Ecto neural progenitor cell (in vitro differentiated cells): ENCODE measurements at places on chromosomes 2 and 18.
A peak's percentile ranks its signal among the peaks of the same experiment; 100 is the strongest.

- DNase-seq: peak; percentile 44
These were observed 9.0 kb upstream of the NPPC start for GRCh38 chr2:231935207-231935524.

GRCh38 chr2:234147335-234147861 is 96.9 kb downstream of the SPP2 start:
- no peak for DNase-seq

- no peak for DNase-seq
These were observed 89.5 kb upstream of the STK39 start for GRCh38 chr2:168336786-168337388.

GRCh38 chr18:73638709-73639108 is 508.9 kb downstream of the FBXO15 start:
- DNase-seq: no peak

- DNase-seq: no peak
These were observed 258.5 kb downstream of the PAX3 start for GRCh38 chr2:222040333-222040732.

DNA sequence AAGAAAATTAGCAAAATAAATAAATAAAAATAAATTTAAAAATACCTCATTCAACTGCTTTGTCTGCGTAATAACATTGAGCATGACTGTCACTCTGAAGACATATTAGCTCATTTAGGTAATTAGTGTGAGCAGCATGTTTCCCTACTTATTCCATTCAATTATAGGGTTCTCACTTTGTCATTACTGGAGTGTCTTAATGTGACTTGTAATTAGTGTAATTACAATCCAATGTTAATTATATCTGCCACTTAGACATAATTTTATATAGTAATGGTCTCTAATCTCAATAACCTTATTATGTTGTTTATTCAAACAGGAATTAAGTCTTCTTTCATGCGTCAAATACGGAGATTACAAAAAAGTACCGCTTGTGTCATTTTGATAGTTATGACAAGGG is 893.9 kb upstream of the ACVR2A start:
- no peak for DNase-seq

DNA sequence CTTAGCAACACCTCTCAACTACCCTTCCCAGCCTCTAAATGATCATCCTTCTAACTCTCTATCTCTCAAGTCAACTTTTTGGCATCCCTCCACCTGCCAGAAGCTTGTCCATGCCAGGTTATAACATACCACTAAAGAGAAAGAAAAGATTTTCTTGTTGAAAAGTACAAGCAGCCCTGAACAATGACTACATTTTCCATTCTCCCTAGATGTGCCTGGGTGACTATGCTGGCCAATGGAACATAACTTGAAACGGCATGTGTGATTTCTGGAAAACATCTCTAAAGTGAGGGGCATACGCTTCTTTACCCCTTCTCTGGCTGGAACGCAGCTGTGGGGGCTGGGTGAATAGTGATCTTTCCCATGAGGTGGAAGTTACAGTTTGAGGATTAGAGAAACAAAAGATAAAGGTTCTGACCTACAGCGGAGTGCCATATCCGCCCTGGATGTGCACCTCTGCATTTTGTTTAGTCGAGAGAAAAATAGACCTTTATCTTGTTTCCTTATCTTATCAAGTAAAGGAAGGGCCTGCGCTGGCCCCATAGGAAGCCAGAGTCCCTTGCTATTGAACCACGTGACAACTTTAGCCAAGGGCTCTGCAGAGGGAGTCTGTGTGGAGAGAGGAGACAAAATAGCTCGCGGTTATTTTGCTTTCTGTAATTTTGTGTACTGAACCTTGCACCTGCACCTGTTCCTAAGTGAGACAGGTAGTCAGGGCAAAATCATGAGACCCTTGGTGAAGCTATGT is 436.8 kb downstream of the TGIF1 start:
- no peak for DNase-seq

DNA sequence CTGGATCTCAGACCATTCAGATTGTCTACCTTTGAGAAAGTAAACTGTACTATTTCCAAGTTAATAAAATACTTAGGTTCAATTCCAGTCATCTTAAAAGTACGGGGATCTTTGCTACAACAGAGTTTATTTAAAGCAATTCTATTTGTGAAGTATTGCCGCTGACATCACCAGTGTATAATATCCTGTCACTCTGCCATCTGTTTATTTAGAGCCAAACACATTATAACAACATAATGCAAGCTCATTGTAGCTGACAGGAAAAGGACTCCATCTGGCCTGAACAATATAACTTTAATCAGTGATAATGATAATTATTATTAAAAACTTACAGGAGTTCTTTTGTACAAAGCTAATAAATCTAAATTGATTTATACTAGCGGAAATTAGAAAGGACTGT is 786.8 kb downstream of the ERBB4 start:
- DNase-seq: no peak

DNA sequence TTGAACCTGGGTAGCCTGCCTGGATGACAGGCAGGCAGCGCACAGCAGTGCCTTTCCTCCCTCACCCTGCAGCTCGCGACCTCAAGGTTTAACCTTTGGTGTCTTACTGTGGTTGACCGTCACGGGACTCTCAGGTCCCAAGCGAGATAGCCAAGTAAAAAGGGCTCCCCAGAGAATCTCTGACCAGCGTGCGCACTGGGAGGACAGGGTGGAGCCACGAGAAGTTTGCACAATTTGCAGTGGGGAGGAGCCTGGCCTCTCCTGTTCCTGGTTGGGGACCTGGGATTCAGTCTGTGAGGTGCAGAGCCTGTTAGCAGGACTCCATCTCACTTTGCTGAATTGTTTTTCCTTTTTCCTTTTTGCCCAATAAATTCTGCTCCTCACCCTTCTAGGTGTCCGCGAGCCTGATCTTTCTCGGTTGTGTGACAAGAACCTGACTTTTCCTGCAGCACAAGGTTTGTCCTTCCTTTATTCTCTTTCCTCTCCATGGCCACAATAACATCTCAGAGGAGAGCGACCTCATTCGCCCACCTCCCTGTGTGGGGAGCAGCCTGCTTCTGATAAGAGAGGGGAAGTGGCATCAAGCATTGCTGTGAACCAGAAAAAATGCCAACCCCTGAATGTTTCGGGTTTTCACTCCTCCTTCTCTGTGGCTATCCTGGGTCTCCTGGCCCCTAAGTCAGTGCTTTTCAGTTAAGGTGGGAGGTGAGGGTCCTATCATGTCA is 36.2 kb downstream of the POU3F3 start:
- no peak for DNase-seq

GRCh38 chr2:148819019-148819585 is 55.9 kb upstream of the KIF5C start:
- no peak for DNase-seq

GRCh38 chr2:232328516-232329460 is 49.8 kb upstream of the ALPP start:
- no peak for DNase-seq

- DNase-seq: no peak
These were observed 14.1 kb upstream of the PMAIP1 start for GRCh38 chr18:59885579-59886163.

- DNase-seq: no peak
These were observed 865.3 kb downstream of the ERBB4 start for GRCh38 chr2:211673133-211673905.

- DNase-seq: no peak
These were observed 19.4 kb upstream of the HNRNPA3 start for GRCh38 chr2:177193240-177193639.

DNA sequence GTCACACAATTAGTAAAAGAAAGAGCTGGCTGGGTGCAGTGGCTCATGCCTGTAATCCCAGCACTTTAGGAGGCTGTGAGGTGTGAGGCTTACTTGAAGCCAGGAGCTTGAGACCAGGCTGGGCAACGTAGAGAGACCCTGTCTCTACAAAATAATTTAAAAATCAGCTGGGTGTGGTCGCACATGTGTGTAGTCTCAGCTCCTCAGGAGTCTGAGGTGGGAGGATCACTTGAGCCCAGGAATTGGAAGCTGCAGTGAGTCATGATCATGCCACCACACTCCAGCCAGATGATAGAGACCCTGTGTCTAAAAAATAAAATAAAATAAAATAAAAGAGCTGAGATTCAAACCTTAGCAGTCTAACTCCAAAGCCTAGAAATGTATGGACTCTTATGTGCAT is 39.0 kb upstream of the NEDD4L start:
- DNase-seq: no peak

DNA sequence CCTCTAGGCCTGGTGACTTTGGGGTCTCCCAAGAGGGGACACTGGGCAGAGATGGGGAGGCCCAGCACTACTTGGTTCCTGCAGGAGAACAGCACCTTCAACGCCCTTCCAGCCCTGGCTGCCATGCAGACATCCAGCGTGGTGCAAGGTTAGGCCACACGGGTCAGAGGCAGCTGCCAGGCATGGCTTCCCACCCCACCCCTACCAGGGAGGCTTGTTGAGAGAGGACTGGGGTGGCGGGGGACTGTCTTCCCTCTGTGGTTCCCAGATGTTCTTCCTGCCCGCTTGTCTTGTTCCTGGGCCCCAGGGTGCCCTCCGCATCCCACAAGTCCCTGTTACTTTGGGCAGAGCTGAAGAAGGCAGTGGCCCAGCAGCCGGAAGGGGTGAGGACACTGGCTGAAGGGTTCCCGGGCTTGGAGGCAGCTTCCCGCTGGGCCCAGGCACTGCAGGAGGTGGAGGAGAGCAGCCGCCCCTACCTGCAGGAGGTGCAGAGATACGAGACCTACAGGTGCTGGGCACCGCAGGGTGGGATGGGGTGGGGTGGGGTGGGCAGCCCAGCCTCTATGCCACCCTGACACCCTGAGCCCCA is 4.5 kb downstream of the PROM2 start:
- no peak for DNase-seq

DNA sequence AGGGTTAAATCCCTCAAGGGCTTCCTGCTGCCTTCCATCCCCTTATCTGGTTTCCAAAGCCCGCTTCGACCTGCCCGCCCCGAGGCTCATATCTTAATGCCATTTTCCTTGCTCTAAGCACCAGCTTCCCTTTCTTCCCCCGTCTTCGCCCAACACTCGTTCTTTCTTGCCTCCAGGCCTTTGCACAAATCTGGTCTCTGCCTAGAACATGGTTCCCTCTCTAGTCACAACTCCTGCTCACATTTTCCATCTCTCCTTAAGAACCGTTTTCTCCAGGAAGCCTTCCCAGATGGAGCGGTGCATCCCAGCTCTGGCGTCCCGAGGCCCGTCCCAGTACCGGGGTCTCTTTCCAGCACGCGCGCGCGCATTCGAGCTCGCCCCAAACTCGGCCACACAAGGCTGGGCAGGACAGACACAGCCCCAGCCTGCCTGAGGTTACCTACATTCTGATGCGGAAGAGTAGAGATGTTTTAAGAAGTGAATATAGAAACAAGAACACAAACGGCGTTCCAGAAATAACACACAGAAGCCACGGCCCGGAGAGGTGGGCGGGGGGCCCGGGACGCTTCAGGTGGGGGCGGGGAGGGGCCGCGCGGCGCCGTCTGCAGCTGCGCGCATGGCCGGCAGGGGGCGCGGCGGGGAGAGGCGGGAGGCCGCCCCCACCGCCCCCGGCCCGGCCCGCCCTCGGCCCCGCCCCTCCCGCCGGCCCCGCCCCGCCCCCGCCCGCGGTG is at the start of gene DGKD:
Gene DGKD (plus strand): TSS at position 726 of the 731 bp plus-strand sequence. CDS start 25 bp downstream, outside the sequence.
- peak; percentile 84 for DNase-seq

DNA sequence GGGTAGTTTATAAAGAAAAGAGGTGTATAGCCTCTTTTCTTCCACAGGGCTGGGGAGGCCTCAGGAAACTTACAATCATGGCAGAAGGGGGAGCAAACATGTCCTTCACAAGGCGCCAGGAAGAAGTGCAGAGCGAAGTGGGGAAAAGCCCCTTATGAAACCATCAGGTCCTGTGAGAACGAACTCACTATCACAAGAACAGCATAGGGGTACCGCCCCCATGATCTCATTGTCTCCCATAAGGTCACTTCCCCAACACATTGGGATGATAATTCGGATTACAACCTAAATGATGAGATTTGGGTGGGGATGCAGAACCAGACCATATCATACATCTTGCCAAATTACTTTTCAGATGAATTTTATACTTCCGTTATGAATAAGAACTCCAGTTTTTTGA is 32.4 kb downstream of the RALB start:
- no peak for DNase-seq

DNA sequence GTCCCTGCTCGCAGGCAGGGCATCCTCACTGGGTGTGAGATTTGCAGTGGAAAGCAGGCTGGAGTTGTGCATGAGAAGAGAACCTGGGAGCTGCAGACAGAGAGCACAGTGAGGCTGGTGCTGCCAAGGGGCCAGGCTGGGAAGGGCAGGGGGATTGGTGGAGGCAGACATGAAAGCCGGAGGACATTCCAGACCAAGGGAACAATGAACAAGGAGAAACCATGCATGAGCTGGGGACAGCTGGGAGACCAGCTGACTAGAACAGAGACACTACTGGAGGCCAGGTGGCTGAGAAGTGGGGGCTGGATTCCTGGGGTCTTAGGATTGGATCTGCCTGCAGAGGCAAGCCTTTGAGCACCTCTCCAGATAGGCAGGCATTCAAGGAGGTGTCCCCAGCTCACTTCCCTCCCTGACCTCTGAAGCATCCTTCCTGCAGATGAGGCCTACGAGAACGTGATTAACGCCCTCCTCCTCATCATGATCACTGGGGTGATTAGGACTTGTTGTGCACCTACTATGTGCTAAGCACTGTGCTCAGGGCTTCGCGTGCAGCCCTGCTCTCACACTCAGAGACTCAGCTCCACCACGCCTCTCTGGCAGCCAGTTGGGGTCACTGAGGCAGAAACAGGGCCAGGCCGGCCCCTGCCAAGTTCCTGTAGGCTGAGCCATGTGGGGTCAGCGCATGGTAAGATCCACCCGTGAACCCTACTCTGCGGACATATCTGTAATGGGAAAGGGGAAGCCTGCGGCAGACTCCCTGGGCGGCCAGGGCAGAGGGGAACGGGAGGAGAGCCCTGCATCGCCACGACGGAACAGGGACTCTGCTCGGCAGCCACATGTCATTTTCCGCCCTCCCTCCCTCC is 74.8 kb upstream of the SLC66A3 start:
- DNase-seq: no peak

GRCh38 chr2:123769001-123769400 is 256.1 kb upstream of the CNTNAP5 start:
- no peak for DNase-seq

DNA sequence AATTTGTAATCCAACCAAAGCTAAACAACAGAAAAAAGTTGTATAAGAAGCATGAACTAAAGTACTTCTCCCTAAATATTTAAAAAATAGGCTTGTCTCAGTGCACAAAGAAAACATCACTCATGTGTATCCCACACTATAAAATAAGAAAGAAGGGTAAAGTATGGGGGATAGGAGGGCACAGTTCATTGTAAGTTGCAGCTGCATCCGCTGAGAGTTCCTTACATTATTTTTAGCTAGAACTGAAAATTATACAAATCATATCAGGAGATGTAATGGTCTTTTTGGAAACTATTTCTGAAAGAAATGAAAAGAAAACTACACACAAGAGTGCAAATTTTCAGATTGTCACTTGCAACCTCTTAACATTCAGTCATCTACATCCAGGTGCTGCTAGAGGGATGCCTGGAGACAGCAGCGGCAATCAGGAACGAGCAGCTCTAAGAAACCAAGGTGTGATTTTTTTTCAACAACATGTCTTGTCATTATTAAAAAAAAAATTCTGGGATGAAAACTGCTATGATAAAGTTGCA is 273.6 kb downstream of the ASXL3 start:
- DNase-seq: no peak
